ENCODE measurements at places on chromosomes 4 and X. TPM values are rescaled to one million over a fixed set of nuclear protein-coding genes. Genes with fewer than 3 reads are reported as not detected.

The MUC7 gene
- total RNA-seq, result not detected

The ELK1 gene
- 20.0 TPM for total RNA-seq

The DGKK gene
- total RNA-seq, result not detected

The FMR1NB gene
- total RNA-seq, result not detected

GRCh38 chrX:18886005-18886343 lies 97.9 kb downstream of the PHKA2 start:
- peak; percentile 2 for ATAC-seq

DNA sequence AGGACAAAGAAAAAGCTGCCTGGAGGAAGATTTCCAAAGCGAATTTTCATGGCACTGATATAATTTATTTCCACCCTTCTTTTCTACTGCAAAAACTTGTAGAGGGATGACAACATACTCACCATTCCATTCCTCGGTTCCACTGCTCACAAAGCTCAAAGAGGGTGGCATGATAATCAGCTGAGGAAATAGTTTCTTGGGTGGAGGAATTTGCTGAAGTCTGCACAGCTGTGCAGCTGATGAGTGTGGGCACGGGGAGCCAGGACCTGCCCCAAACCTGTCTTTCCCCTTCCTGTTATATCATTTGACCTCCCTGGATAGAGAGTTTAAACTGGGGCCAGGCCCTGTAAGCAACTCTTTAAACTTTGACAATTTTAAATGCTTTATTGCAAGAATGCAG lies 160.6 kb downstream of the PACRGL start:
- ATAC-seq, result no peak

- ATAC-seq, result no peak
Measured at GRCh38 chrX:17550011-17550410, 175.0 kb downstream of the NHS start.

DNA sequence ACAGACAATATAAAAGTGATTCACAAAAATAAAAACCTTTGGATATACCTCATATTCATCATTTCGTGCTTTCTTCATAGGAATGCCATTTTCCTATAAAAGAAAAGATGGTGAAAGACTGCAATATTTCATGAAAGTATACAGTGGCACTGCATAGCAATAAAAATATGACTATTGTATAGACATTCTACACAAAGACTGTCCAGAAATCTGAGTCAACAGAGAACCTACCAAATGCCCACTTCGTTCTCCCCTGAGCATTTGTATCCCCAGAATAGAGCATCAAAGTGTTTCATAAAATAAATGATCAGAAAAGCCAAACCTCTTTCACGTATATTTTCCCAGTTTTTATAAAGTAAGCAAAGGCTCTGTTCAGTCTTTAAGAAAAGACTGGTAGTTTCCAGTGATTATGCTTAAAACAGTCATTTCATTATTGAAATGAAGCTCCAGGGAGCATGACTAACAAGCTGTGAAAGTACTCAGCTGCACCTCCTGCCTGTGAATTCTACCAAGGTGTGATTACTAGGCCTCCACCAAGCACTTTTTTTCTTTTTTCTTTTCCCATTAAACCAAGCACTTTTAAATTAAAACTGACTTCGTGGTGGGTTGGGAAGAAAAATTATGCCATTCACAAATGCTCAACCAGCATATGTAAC lies 20.2 kb downstream of the PPA2 start:
- no peak for ATAC-seq

DNA sequence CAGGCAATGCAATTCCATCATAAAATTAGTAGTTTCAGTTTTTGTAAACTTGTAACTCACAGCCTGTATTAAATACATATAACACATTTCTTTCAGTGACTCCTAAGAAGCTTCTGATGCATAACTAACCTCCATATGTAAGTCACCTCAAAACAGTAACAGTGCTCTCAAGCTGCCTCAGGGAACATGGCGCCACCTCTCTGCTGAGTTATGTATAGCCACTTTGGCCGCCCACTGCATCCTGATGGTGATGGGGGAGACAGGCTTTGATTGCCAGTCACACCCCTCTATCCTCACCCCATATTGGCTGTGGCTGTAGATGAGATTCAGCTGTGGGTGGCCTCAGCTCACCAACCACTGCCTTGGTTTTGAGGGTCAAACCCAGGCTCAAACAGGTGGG lies 54.3 kb downstream of the LRBA start:
- no peak for ATAC-seq

GRCh38 chr4:80097400-80098177 lies 24.6 kb upstream of the ANTXR2 start:
- peak; percentile 88 for ATAC-seq

DNA sequence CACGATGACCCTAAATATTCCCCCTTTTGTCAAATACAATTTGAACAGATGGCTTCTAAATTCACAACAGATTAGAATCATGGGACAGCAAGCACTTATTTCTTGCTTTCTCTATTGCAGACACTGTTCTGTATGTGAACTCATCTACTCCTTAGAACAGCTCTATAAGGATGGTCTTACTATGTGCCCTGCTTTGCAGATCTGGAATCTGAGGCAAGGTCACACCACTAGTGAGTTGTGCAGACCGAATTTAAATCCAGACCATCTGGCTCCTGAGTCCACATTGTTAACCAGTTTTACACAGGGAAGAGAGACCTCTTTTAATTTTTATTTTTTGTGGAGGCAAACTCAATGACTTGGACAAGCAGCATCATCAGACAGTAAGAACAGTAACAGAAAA lies 50.2 kb downstream of the GPRIN3 start:
- ATAC-seq, result no peak

Measured in gastroesophageal sphincter (tissue), 4 donors.